ENCODE measurements at places on chromosomes 13 and 19. TPM values are rescaled to one million over a fixed set of nuclear protein-coding genes. Genes with fewer than 3 reads are reported as not detected.

DNA sequence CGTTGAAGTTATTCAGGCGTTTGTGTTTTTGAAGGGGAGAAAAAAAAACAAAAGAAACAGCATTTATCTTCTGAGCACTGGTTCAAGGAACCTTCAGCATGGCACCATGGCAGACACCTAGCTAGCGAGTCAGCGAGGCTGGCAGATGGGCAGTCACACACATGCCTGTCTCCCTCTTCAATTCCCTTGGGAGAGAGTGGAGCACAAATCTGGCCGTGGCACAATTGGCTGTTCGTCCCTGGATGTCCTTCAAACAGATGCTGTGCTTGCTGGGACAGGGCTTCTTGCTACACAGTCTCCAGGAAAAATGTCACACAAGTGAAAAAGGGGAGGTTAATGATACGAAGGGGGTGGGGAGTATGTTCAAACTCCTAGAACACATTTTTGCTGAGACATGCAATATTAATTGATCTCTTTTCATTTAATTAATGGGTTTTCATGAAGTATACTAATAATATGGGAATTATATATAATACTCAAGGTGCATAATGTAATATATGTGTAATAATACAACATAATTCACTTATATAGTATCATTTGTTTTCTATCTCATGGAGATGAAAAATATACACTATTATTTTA lies 1674.5 kb upstream of the SLC10A2 start:
- no peaks in the 10 kb centered on the region for H3K4me1 ChIP-seq
- H3K36me3 ChIP-seq: no peaks in the 10 kb centered on the region
- no peak for DNase-seq
- no peak overlapping the region for H3K4me3 ChIP-seq

Gene LMTK3
- 13.9 TPM for total RNA-seq

Gene TUBGCP3
- total RNA-seq: 35.1 TPM

Gene ZNF333
- total RNA-seq: 10.5 TPM
